ENCODE measurements at places on chromosomes 2 and 18. TPM values are rescaled to one million over a fixed set of nuclear protein-coding genes. Genes with fewer than 3 reads are reported as not detected.

DNA sequence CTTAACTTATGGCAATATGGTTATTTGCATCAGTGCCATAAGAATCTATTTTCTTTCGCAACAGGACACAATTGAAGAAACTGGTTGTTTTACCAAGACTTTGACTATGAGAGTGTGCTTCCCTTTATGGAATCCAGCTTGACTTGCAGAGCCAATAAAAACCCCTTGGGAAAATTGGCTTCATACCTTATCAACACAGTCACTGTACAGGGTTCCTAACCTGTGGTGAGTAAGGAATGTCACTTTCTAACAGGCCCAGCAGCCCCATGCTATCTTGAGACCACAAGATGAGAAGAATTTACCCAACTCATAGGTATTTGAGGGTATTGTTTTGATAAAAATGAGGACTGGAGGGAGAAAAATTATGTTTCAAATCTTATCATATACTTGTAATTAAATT, 418.5 kb upstream of the MAP2 start:
- no peak for DNase-seq
- H3K27ac ChIP-seq = no peak overlapping the region
- H3K4me3 ChIP-seq = no peak overlapping the region
- no peaks in the 10 kb centered on the region for H3K4me1 ChIP-seq

Gene SPC25
- total RNA-seq = 39.3 TPM

Gene AGXT
- not detected for total RNA-seq

GRCh38 chr2:94763318-94763717, 107.9 kb upstream of the TEKT4 start:
- no peaks in the 10 kb centered on the region for H3K27me3 ChIP-seq
- H3K27ac ChIP-seq = no peak overlapping the region
- DNase-seq = no peak
- H3K4me1 ChIP-seq = no peaks in the 10 kb centered on the region
- peaks cover 12% of the 10 kb centered on the region for H3K36me3 ChIP-seq

- H3K36me3 ChIP-seq = no peaks in the 10 kb centered on the region
- no peaks in the 10 kb centered on the region for H3K27me3 ChIP-seq
- H3K27ac ChIP-seq = no peak overlapping the region
- no peaks in the 10 kb centered on the region for H3K4me1 ChIP-seq
- no peak for DNase-seq
Measured at GRCh38 chr2:195594248-195594647, 62.8 kb upstream of the SLC39A10 start.

GRCh38 chr2:104547221-104547620, 306.7 kb upstream of the POU3F3 start:
- H3K4me1 ChIP-seq = no peaks in the 10 kb centered on the region
- no peak for DNase-seq
- H3K4me3 ChIP-seq = no peak overlapping the region
- no peaks in the 10 kb centered on the region for H3K27me3 ChIP-seq
- H3K36me3 ChIP-seq = no peaks in the 10 kb centered on the region

Gene MAPRE2
- 38.1 TPM for total RNA-seq

DNA sequence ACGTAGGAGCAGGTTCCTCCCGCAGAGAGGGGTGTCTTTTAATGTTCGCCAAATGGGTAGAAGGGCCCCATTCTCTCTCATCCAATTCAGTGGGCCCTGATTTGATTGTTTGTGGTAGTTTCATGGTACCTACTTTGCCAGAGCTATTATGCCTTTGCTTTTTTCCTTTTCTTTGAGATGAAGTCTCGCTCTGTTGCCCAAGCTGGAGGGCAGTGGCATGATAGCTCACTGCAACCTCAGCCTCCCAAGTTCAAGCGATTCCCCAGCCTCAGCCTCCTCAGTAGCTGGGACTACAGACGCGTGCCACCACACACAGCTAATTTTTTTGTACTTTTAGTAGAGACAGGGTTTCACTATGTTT, 59.7 kb downstream of the DDX1 start:
- H3K4me1 ChIP-seq = peaks cover 41% of the 10 kb centered on the region
- H3K27me3 ChIP-seq = no peaks in the 10 kb centered on the region
- H3K27ac ChIP-seq = peak overlapping the region; percentile 70
- no peak overlapping the region for H3K4me3 ChIP-seq

Gene DUSP19
- total RNA-seq = 4.7 TPM

DNA sequence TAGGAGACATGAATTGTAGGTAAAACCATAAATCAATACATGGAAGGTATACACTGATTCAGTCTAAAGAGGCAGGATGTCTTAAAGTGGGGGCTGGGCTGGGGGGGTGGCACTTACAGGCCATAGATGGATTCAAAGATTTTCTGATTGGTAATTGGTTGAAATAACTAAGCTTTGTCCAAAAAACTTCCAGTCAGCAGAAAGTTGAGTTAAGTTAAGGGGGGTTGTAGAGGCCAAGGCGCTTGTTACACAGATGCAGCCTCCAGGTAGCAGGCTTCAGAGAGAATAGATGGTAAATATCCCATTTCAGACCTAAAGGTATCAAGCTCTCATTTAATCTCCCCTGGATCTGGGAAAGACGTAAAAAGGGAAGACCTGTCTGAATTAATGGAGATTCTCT, 233.6 kb upstream of the NRXN1 start:
- H3K27me3 ChIP-seq = no peaks in the 10 kb centered on the region
- no peaks in the 10 kb centered on the region for H3K36me3 ChIP-seq
- no peaks in the 10 kb centered on the region for H3K4me1 ChIP-seq
- DNase-seq = no peak

GRCh38 chr18:7635948-7636347, 68.8 kb downstream of the PTPRM start:
- no peaks in the 10 kb centered on the region for H3K27me3 ChIP-seq
- no peaks in the 10 kb centered on the region for H3K4me1 ChIP-seq
- H3K36me3 ChIP-seq = no peaks in the 10 kb centered on the region
- DNase-seq = no peak
- no peak overlapping the region for H3K27ac ChIP-seq
- H3K4me3 ChIP-seq = no peak overlapping the region

Gene MAP3K19
- total RNA-seq = not detected

- H3K27ac ChIP-seq = no peak overlapping the region
Measured at GRCh38 chr2:192157776-192158175, 37.0 kb downstream of the TMEFF2 start.

GRCh38 chr2:234249873-234250272, 199.4 kb downstream of the SPP2 start:
- no peaks in the 10 kb centered on the region for H3K27me3 ChIP-seq
- H3K36me3 ChIP-seq = peaks cover 4% of the 10 kb centered on the region
- peaks cover 14% of the 10 kb centered on the region for H3K4me1 ChIP-seq
- no peak for DNase-seq
- no peak overlapping the region for H3K27ac ChIP-seq

- no peak for DNase-seq
- H3K4me3 ChIP-seq = peak overlapping the region; percentile 99
- H3K27me3 ChIP-seq = peaks cover 36% of the 10 kb centered on the region
- peaks cover 23% of the 10 kb centered on the region for H3K4me1 ChIP-seq
- no peaks in the 10 kb centered on the region for H3K36me3 ChIP-seq
- no peak overlapping the region for H3K27ac ChIP-seq
Measured at GRCh38 chr2:218397820-218398436, 1.7 kb upstream of the CTDSP1 start.

DNA sequence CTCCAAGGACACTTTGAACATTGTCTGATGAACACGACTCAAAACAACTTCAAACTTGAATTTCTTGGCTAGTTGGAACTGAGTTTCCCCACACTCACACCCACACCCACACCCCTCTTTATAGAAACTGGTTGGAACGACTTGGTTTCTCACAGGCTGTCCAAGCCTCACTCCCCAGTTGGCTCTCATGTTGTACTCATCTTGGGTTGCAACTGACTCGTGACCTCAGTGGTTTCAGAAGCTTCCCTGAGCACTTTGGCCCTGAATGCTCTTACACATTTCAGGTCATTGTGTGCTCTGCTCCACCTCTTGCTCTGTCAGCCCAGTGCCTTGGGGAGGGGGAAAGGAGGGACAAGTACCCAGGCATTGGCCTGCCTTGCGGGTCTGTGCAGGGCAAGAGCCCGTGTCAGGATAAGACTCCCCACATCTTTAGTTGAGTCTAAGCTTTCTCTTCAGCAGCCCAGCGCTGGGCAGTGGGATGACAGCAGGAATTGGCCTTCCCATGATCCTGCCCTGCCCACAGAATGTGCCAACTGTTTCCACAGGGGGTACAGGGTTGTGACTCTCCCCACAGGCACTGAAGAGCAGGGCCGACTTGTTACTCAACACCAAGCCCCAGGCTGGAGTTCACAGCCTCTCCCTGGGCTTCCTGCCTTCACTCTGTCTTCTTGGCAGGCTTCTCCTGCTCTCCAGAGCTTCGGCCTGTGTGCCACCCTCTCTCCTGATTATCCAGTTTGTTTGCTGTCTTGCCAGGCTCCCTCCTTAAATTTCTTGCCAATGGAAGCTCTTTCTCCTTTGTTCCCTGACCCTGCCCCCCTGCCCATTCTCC, 104.6 kb downstream of the RTN4 start:
- peak overlapping the region; percentile 65 for H3K4me3 ChIP-seq
- no peaks in the 10 kb centered on the region for H3K27me3 ChIP-seq
- H3K4me1 ChIP-seq = peaks cover 50% of the 10 kb centered on the region
- peak overlapping the region; percentile 69 for H3K27ac ChIP-seq
- H3K36me3 ChIP-seq = peaks cover 2% of the 10 kb centered on the region

DNA sequence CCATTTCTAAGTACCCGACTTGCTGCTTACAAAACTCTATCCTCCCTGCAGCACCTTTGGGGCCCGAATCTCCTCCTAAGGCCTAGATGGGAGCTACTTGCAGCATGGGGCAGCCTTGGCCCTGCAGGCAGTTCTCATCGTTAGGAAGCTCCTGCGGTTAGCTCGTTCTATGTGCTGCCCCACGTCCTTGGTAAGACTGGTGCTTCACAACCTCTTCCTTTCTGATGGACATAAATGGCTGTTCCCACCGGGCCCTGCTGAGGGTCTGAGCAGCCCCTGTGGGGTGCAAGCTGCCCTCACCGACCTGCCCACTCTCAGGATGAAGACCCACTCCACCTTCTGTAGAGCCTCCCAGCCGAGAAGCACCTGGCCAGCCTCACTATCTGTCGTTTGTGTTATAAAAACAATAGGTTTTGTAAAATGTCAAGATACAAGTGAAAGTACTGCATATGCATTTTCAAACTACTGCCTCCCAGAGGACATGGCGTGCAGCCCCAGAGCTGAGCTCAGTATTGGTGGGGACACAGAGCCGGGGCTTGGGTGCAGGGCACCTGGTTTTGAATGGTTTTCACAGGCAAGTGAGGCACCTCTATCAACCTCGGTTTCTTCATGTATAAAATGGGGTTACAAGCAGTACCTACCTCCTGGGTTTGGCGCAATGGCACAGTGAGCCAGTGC, 19.4 kb downstream of the OTOF start:
- no peak for DNase-seq
- H3K4me3 ChIP-seq = no peak overlapping the region
- H3K4me1 ChIP-seq = peaks cover 18% of the 10 kb centered on the region
- no peaks in the 10 kb centered on the region for H3K27me3 ChIP-seq

DNA sequence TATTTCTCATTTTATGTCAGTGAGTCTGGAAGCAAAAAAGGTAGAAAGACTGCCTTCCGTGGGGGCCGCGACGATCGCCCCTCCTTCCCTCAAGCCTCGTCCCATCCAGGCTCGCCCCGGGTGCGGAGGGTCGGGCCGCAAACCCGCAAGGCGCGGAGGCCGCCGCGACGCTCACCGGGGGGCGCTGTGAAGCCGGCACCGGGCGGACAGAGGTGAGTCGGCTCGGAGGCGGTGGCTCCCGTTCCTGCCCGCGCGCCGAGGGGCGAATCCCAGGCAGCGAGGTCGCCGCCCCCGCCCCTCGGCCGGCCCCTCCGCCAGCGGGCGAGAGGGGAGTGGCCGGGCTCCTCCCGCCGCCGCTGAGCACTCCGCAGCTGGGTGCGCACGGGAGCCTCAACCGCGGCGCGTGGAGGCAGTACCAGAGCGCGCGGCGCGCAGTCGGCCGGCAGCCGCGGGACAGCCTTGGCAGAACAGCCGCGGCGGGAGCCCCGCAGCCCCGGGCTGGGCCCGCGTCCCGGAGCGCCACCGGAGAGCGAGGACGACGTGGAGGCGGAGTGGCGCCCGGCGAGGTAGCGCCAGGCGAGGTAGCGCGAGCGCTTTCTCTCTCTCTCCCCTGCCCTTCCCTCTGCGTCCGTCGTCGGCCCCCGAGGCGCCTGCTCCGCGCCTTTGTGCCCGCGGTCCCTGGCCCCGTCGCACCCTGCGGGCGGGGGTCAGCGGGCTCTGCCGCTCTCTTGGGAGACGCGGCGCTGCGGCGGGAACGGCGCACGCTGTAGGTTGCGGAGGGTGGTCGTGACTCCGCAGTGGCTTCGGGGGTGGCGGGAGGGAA, at the start of gene MYO1B:
TSS of gene MYO1B (plus strand) at position 359 of the 823 bp plus-strand sequence. CDS start 31,492 bp downstream, outside the sequence.
- peak; percentile 71 for DNase-seq
- H3K4me3 ChIP-seq = peak within 1 kb of the TSS; percentile 99
- peak within 1 kb of the TSS; percentile 95 for H3K27ac ChIP-seq
- H3K36me3 ChIP-seq = peaks cover 5% of the 10 kb centered on the region
- H3K4me1 ChIP-seq = peaks cover 45% of the 10 kb centered on the region

Gene DSEL
- total RNA-seq = 2.7 TPM

DNA sequence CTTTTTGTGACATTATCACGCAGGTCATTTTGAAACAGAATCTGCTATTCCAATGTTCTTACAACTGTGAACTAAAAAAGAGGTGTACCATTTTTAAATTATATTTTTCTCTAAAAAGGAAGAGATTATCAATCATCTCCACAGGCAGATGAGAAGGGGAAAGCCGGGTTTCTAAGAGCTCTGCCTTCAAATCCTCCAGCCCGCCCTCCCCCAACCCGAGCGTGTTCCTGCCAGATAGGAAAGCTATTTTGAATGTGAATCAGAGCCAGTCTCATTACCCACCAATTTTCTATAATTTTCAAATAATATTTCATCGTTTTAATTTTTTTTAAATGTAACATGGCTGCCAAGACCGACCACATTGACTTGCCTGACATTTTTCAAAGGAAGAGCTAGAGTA, 65.9 kb downstream of the KCNF1 start:
- peak overlapping the region; percentile 64 for H3K4me3 ChIP-seq
- H3K27ac ChIP-seq = no peak overlapping the region
- H3K27me3 ChIP-seq = peaks cover 2% of the 10 kb centered on the region
- H3K36me3 ChIP-seq = peaks cover 3% of the 10 kb centered on the region
- no peak for DNase-seq
- H3K4me1 ChIP-seq = peaks cover 63% of the 10 kb centered on the region

All from neural crest cell (in vitro differentiated cells).